ENCODE measurements at places on chromosomes 1 and 21. TPM values are rescaled to one million over a fixed set of nuclear protein-coding genes. Genes with fewer than 3 reads are reported as not detected.

CSF3R gene
- total RNA-seq: 0.43 TPM

- no peaks in the 10 kb centered on the region for H3K36me3 ChIP-seq
- no peak overlapping the region for H3K27ac ChIP-seq
- no peaks in the 10 kb centered on the region for H3K4me1 ChIP-seq
- H3K4me3 ChIP-seq: no peak overlapping the region
These were observed 215.0 kb downstream of the FMN2 start for GRCh38 chr1:240306673-240307072.

APOBEC4 gene
- not detected for total RNA-seq

GRCh38 chr1:156926175-156926574 is 5.7 kb downstream of the LRRC71 start:
- no peak overlapping the region for H3K4me3 ChIP-seq
- peaks cover 18% of the 10 kb centered on the region for H3K4me1 ChIP-seq
- peaks cover 88% of the 10 kb centered on the region for H3K27me3 ChIP-seq
- no peaks in the 10 kb centered on the region for H3K36me3 ChIP-seq
- H3K27ac ChIP-seq: no peak overlapping the region

IGSF21 gene
- total RNA-seq: not detected

Data from activated CD4-positive, alpha-beta memory T cell treated with anti-CD3 and anti-CD28 coated beads, Interleukin-2, amount 10 ng/mL, durations not matched to agents 7 days and 5 days (primary cell).